ENCODE measurements at places on chromosomes 3 and 15.
A peak's percentile ranks its signal among the peaks of the same experiment; 100 is the strongest.

DNA sequence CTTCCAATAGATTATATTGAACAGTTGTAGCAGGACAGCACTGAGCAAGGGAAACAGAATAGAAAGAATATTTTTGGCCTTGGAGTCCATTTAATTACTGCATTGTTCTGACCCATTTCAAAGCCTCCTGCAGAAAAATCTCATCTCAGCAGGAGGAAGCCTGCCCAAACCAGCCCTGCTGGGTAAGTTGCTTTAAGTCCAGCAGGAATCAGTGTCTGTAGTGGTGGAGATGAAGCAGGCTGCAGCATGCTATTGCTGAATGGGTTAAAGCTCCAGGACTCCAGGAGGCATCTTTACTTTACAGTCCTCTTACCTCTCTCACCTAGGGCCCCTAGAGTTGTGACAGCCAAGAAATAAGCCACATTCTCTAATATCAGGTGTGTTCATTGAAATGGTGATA lies 380.3 kb upstream of the THBS1 start:
- DNase-seq, result no peak

- no peak for DNase-seq
Measured at GRCh38 chr15:32636410-32636809, 5.1 kb upstream of the SCG5 start.

DNA sequence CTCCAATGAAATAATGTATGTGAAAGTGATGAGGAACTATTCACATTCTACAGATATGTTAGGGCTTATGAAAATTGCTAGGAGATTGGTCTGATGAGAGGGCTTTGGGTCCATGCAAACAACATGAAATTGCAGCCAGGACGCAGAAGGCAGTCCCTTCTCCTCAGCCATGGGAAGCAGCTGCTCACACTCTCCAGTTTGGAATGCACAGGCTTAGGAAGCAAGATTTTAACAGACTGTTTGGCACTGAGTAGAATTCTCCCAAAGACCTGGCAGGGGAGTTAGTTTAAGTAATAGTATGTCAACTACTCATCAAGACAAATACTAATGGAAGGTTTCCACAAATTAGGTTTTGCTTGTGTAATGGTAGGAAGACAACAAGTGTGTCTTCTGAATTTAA lies 500.7 kb upstream of the ARRDC4 start:
- DNase-seq, result no peak

DNA sequence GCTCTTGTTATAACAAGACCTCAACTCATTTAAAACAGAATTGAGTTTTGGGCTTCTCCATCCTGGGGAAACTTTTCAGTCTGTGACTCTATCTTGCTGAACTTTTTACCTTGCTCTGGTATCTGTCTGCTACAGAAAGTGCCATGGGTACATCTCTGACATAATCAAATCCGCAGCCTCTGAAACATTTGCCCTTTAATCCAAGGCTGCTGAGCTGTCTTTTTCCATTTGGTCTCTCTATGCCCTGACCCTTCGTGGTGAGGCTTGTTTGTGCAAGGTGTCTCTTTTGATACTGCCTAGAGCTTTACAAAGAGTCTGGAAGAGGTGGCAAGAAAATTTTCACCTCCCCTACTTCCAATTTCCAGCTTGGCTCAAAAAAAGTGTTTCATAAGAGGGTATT lies 11.3 kb downstream of the TMEM108 start:
- DNase-seq, result no peak

DNA sequence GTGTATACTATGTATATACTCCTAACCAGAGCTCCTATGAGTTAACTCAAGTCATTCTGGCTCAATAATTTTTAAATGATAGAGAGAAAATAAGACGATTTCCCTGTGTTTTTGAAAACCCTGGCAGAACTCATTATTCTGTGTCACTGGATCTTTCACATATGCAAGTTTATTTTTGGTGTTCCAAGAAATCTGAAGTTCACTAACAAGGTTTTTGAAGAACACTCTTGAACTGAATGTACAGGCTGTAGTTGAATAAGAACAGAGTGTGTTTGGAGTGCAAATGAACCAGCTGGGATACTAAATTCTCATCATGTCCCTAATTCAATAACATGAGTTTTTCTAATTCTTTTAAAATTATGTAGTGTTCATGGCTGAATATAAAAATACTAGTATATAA lies 466.9 kb upstream of the SUCLG2 start:
- DNase-seq, result no peak

GRCh38 chr3:69251078-69251805 lies 128.8 kb upstream of the LMOD3 start:
- DNase-seq, result no peak

DNA sequence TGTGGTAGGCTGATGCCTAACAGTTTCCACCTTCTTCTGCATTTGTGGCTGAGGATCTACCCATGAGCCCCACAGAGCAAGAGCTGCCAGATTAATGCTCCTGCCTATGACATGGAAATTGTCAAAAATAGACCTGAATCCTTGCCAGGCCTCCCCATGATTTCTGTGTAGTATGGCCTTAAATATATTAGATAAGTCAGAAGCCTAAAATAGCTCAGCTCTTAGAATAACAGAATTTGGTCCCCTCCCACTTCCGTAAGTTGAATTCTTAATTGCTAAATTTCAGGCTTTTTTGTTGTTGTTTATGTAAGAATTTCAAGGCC lies 129.0 kb downstream of the SERPINI1 start:
- DNase-seq, result no peak

DNA sequence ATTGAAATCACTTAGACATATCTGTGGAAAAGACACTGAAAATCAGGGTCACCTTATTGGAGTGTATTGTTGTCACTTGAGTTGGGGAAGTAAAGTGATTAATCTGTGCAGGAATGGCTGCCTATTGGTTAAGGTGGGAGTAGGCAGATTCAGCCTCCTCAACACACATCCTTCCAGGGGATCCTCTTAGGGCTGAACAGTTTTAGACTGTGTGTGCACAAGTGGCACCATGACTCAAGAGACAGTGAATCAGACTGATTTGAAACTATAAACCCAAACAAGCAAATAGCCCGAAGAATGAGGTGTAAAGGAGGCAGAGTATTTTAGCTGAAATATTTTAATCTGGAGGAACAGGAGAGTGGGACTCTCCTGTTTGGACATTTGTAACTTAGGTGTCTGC lies 4.9 kb downstream of the ABHD17C start:
- DNase-seq, result no peak

DNA sequence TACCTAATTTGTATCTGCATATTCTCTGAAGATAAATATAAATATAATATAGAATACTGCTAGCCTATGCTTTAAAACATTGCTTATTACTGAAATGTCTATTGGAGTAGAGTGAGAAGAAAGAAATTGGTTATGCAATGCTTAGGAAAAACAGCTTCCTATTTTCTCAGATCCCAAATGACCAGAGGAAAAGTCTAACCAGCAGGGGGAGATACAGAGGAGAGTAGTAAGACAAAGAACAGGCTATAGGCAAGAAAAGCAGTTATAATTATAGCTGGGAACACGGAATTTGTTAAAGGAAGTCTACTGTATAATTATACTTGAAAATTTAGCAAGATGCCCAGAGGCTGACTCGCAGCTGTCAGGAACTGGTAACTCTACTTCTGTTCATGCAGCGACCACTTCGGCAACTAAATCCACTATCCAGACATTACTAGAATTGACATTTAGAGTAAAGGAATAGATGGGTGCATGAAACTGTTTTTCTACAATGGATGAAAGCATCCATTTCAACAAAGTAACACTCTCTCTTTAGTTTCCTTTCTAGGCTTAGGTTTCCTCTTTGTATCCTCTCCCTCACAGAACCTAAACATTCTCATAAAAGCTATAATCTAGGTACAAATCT lies 97.2 kb downstream of the TBC1D5 start:
- peak; percentile 66 for DNase-seq

Data from A172 (cell line).